Activated CD8-positive, alpha-beta memory T cell treated with anti-CD3 and anti-CD28 coated beads, Interleukin-2, amount 50 U/mL, for 48 hours (primary cell): ENCODE measurements at places on chromosomes 16 and 17.

DNA sequence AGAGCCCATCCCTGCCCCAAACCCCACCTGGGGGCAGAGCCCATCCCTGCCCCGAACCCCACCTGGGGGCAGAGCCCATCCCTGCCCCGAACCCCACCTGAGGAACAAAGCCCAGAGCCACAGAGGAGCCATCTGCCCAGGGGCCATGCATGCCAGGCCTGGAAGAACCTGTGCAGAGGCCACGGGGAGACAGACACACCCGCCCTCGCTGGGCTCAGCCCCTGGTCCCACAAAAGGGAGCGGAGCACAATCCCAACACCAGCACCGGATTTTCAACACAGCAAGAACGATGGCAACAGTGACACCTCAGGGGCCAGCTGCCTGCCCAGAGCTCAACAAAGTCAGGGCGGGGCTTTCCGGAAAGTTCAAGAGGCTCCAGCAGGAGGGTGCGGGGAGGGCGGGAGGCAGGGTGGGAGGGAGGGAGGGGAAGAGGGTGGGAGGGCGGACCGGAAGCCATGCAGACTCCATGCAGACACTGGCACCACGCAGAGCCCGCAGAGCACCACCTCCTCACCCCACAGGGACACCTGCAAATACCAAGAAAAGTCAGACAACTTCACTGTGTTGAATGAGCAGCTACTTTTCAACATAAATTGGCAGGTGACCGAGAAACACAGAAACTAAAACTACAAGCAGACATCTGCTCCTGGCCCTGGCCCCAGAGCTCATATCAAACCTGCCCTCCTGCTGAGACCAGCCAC lies 27.9 kb upstream of the C16orf95 start:
- DNase-seq: no peak

- no peak for DNase-seq
Measured at GRCh38 chr17:68089881-68090280, 54.3 kb downstream of the KPNA2 start.

- DNase-seq: no peak
Measured at GRCh38 chr17:65229621-65229995, 92.4 kb downstream of the RGS9 start.

DNA sequence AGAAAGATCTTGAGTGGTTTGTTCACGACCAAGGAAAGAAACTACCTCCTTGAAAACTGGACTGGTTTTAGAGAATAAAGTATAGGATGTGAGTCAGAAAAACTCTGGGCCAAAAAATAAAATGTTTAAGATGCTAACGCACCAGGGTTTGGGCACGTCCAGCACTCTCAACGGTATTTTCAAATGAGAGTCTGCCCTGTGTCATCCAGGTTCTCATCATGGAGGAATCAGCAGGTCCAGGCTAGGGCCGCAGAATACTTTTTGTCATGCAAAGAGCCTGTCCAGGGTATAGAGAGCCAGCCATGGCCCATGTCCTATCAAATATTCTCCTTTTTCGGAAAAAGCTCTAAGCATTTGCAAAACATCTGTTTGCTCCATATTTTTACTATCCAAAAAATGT lies 2.4 kb downstream of the NXN start:
- DNase-seq: no peak

DNA sequence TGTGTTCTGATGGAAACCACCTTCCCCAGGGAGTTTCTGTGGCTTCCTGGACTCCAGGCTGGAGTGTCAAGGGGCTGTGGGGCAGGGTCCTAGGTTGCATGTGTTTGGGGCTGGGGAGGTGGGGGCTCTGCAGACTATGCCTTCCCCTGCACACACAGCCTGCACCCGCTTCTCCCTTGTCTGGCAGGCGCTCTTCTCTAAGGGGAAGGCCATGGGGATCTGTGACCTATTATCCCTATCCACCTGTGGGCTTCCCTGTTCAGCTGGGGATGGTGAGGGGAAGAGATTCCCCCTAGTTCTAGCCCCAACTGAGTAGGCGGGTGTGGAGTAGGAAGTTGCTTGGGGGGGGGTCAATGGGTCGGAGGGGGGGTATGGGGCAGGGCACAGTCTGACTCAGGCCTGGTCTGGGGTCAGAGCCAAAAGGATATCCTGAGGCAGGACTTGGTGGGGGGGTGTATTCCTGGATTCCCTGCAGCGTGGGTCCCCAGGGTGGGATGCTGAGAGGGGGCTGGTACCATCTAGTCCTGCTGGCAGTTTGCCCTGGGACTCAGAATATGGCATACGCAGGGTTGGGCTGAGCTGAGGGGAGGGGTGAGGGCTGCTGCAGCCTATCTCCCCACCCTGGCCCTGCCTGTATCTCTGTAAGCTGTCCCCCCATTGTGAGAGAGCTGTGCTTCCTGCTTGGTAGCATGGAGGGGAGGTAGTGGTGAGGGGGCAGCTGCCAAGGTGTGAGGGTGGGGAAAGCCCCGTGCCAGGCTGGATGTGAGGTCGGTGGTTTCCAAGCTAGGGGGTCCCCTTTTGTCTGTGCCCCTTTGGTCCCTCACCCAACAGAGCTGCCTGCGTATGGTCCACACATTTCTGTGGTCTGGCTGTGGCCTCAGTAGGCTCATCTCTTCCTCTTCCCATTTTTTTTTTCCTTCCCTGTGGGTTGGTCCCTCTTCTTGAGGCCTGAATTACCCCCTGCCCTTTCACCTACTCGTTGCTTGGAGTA lies 14.7 kb downstream of the RARA start:
- DNase-seq: peak; percentile 78

DNA sequence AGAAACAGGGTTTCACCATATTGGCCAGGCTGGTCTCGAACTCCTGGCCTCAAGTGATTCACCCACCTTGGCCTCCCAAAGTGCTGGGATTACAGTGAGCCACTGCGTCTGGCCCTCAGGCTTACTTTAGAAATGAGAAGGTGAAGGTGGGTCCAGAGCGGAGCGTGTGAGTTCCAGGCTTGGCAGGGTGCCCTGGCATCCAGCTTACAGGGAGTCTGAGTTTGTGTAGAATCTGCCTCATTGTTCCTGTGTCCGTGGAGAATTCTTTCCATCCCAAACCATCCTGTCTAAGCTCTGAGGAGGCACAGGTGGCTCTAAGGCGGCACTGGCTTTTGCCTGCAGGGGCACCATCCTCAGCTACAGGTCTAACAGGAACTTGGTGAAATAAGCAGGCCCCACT lies 50.6 kb downstream of the RAB11FIP3 start:
- DNase-seq: no peak

- no peak for DNase-seq
Measured at GRCh38 chr16:51085271-51085670, 65.8 kb downstream of the SALL1 start.

GRCh38 chr17:78166416-78166815 lies 2.0 kb upstream of the SYNGR2 start:
- no peak for DNase-seq

GRCh38 chr16:4588961-4589360 lies 25.7 kb downstream of the UBALD1 start:
- DNase-seq: no peak

DNA sequence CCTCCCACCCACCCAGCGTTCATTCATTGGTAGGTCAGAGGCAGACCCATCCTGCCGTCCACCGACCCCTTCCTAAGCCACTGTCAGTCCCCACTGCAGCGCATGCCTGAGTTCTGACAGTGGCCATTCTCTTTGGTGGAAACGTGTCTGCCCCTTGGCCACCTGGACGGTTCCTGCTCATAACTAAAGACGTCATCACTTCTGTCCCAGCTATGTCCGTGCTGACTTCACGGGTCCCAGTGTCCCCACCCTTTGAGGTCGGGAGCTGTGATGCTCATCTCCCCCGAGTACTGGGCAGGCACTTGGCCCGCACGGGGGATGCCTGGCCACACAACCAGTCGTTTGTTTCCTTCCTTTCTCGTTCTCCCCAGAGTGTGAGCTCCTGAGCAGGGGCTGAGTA lies 267.1 kb downstream of the C16orf95 start:
- no peak for DNase-seq

DNA sequence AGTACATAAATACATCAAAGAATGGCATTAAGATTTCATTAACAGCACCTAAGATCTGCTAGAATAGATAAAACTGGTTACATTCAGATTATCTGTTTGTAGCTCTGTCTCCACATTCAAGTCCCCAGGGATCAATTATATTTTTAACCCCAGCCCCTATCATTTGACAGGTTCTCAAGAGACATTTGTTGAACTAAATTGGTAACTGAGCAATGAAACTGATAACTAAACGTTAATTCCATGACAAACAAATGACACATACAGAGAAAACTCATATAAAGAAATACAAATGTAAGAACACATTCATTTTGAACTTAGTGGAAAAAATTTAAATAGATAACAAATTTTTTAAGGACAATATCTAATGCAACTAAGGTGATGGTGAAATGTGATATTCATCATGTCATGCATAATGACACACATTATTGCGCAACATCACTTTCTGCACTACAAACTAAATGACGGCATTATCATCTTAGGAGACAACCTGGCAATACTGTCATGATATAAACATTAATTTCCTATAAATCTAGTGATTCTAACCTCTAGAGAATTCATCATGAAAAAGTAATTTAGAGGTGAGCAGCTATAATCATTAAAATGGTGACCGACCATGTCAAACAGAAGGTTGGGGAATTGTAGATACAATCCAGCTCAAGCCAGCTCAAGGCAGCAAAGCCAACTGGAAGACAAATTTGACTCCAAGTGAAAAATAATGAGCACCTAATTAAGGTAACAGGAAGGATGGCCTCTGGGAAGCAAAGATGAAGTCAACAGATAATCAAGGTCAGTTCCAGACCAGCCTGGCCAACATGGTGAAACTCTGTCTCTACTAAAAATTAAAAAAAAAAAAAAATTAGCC lies 9.5 kb downstream of the ARHGAP17 start:
- no peak for DNase-seq

- no peak for DNase-seq
Measured at GRCh38 chr17:1958134-1958881, 66.8 kb downstream of the RTN4RL1 start.

DNA sequence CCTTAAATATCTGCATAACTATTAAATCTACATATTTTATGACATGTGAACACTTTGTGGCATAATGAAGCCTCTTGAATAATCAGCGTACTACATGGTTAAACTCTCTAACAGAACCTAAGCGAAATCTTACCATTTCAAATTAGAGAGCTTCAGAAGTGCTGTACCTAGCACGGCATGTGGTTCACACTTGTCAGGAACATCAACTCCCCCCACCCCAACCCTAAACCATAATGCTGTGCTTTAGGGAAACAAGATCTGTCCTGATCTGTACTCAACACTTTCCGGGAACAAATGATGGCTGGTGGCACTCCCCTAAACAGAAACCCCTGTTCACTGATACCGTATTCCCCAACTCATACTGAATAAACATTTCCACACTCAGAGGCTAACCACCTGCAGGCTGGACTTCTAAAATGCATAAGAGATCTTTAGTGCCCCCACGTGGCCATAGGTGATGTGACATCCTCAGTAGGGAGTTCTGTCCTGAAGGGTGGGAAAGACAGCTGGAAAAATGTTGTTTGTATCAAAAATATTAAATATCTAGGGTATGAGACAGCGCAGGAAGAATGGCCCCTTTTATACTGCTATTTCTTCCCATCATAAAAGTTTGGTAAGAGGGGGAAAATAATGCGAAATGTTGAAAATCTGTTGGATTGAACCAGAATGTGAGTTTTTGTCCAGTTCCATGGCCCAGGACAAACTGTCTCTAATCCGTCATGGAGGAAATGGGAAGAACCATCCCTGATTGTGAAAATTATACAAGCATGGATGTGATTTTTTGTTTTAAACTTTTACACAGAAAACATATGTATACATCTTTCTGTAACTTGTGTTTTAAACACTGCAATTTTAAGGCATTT lies 88.6 kb downstream of the USP31 start:
- peak; percentile 68 for DNase-seq

GRCh38 chr17:14482715-14483114 lies 181.8 kb downstream of the HS3ST3B1 start:
- DNase-seq: no peak

- no peak for DNase-seq
Measured at GRCh38 chr16:53323924-53324323, 110.3 kb upstream of the RBL2 start.

DNA sequence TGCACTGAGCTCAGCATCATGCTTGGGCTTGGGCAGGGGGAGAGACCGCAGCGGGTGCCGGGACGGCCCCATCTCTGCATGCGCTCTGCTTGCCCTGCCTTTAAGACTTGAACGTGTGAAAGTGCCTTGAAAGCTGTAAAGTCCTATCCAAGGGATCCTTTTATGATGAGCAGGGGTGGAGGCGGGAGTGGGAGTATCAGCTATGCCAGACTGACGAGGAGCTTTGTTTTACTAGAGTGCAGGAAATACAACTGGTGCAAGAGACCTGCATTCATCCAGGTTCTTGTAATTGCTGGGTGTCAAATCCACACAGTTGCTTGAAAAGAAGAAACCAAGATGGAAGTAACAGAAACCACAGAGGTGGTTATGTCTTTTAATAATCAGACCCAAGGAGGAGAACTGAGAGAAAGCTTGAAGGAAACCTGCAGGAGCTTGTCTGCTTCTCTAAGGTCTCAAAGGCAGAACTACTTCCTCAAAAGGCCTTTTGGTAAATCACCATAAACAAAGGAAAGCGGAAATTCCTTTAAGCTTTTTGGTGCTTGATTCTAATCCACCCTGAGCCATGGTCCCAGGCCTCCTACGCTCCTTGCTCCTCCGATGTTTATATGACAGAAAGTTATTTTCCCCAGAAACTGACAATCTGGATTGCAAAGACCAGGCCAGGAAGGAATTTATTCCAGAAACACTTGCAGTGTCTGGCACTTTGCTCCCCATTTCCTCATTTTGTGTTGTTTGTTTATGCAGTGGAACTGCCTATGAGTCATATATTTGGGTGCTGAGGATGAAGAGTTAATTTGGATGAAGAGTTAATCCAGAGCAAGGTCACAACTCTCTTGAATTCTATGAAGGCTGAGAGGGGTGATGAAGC lies 51.3 kb upstream of the FBXO47 start:
- DNase-seq: no peak

DNA sequence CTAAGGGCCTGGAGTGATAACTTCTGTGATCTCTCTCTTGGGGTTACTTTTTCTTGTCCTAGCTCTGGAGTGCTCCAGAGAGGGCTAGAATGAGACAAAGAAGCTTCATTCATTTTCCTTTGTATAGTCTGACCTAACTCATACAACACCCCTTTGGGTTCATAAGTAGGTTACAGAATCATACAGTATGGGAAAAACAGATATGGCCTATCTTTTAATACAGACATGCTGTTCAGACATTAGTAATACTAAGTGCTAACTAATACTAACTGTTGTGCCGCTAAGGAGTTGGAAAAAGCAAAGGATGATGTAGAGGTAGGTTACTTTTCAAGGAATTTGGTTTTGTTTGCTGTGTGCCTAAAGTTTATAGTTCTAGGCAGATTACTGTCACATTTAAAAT lies 84.7 kb downstream of the NLK start:
- DNase-seq: no peak

GRCh38 chr16:15897121-15897780 lies 8.8 kb upstream of the CEP20 start:
- no peak for DNase-seq

DNA sequence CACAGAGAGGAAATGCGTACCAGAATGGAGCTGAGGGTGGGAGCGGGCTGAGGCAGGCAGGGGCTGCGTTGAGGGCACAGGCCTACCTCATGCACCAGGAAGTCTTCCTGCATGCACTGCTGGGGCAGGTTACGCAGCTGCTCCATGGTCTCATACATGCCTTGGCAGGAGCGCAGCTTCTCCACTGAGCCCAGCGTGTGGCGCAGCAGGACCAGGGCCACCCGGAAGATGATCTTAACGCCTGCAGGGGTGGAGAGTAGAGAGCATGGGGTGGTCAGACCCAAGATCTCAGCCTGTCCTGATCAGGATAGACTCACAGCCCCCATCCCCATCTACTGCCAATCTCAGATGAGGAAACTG lies 3.4 kb upstream of the CD2BP2 start:
- no peak for DNase-seq

- no peak for DNase-seq
Measured at GRCh38 chr16:6803176-6803575, 529.5 kb upstream of the RBFOX1 start.

GRCh38 chr16:9849697-9850245 lies 332.5 kb downstream of the GRIN2A start:
- DNase-seq: no peak
